CD4-positive, alpha-beta T cell (primary cell): ENCODE measurements at places on chromosomes 7 and 10.

DNA sequence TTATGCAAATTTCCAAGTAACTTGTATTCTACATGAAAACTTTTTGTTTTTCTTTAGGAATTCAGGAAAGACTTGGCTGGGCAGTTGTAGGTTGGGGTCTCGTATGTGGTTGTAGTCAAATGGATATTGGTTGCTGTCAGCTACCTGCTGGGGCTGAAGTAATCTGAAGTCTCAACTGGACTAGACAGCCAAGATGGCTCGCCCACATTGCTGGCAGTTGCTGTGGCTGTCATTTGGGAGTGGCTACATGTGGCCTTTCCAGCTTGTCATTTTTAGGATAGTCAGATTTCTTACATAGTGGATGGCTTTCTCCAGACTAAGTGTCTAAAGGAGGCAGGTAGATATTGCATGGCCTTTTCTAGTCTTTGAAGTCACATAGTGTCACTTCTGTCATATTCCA lies 32.6 kb downstream of the EXOC6 start:
- DNase-seq: no peak

DNA sequence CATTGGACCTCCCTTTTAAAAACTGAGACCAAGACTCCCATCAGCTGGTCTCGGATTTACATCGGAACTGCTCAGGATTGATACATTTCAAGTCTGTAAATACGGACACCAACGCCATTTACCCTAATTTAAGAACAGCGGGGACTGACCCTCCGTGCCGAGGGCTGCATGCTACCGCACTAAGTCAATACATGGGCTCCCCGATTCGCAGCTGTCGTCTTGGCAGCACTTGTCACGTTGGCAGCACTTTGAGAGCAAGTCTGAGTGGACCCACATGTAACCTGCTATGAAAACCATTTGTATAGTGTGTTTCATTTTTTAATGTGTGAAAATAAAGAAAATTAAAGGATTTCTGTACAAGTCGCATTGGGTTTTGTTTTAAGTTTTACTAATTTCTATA lies 83.4 kb downstream of the EZH2 start:
- no peak for DNase-seq

- DNase-seq: no peak
Observed at GRCh38 chr7:28744951-28745350, 213.2 kb downstream of the TRIL start.

DNA sequence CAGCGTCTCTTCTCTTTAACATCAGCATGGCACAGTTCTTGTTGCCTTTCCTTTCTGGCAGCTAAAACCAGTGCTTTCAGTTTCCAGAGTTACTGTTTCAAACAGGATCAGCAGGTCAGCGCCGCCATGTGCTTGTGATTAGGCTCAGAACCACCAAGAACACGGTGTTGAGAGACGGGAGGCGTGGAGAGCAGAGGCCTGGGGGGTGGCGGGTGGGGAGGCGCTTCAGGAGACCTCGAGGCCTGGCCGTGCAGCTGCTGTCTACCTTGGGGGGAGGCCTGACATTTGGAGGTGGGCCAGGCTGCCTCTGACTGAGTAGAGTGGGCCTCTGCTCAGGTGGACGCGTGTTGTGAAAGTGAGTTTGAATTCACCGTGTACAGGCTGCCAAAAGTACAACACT lies 22.0 kb downstream of the PFKFB3 start:
- DNase-seq: no peak

DNA sequence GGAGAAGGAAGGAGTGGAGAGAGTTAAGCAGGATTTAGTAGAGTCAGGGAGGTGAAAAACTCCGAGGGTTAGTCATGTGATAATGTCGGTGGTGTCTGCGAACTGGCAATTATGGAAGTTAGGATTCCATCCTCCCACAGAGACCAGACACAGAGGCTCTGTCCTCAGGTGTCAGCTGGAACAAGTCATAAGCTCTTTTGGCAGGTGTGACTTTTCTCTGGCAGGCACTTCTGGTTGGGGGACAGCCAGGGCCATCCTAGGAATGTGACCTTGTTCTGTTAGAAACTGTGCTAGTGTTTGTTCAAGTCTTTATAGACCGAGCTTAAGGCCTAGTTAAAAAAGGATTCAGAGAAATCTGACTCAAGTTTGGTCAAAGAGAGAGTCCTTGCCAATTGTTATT lies 371.0 kb downstream of the DPP6 start:
- no peak for DNase-seq
